ENCODE measurements at places on chromosomes 7 and 10.

- no peak for DNase-seq
Measured at GRCh38 chr7:90660819-90661218, 64.7 kb downstream of the CDK14 start.

- DNase-seq, result no peak
Measured at GRCh38 chr10:90575125-90575524, 282.7 kb downstream of the HTR7 start.

DNA sequence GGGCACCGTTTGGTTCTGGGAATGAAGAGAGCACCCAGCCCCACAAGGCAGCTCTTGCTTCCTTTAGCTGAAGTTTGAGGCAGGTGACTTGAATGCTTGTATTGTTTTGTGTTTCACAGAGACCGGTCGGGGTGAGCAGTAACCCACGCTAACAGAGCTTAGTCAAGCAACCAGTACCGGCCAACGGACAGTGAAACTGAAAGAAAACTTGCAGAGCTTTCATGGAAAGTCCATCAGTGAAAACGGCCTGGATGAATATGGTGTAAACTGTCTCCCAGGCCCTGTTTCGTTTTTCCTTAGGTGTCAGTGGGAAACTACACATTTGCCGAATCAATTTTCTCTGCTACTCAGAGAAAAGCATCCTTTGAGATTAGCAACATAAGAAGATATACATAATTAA lies 101.1 kb downstream of the LYZL1 start:
- no peak for DNase-seq

- DNase-seq, result no peak
Measured at GRCh38 chr7:155764438-155764793, 47.8 kb downstream of the SHH start.

GRCh38 chr7:98284335-98285036 lies 3.0 kb downstream of the BRI3 start:
- no peak for DNase-seq

DNA sequence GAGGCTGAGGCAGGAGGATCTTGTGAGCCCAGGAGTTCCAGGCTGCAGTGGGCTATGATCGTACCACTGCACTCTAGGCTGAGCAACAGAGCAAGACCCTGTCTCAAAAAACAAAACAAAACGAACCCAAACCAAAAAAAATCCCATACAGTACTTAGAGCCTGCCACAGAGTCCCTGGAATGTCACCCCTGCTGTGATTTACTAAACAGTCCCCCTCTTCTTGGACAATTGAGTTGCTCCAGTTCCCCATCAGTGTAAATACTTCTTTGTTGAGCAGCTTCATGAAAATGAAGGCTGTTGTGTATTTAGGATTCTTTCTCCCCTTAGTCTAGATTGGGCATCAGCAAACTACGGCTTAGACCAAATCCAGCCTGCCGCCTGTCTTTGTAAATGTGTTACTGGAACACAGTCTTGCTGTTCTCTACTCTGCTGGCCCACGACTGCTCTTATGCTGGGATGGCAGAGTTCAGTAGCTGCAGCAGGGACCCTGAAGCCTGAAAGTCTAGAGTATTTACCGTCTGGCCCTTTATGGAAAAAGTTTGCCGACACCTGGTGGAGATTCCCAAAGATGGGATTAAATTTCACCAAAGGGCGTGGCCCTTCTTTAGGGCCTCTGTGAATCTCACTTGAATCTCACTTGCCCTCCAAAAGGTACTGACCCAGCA lies 57.8 kb downstream of the PALD1 start:
- DNase-seq, result no peak

DNA sequence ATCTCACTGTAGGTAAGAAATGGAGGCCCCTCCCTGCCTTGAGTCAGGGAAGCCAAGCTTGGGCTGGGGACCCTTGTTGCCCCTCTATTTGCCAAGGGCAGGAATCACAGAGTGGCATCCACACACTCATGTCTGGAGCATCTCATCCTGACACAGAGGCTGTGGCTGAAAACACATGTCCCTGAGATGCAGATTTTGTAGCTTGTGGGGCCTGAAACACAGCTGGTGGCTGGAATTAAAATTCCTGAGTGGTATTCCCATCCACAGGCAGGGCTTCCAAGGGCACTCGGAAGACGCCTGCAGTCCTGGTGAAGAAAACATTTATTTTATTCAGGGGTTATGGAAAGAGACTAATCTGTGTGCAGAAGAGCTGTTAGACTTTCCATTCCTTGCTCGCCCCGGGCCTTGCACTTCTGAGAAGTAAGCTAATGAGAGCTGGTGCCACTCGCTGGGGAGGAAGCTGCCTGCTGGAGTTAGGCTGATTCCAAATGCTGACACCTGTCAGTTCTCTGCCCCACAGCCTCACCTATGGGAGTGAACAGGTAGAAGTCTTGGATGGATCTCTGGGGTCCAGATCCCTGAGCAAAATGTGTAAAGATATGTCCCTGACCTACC lies 36.0 kb downstream of the C10orf120 start:
- no peak for DNase-seq

All from CD4-positive, CD25-positive, alpha-beta regulatory T cell (primary cell).